Ovary (tissue), 10 donors: ENCODE measurements at places on chromosomes 6 and 20. TPM values are rescaled to one million over a fixed set of nuclear protein-coding genes. Genes with fewer than 3 reads are reported as not detected.

C6orf132 gene
- polyA plus RNA-seq: 0.34 TPM

ADGRF1 gene
- polyA plus RNA-seq: not detected

MUC22 gene
- not detected for polyA plus RNA-seq

MYCT1 gene
- polyA plus RNA-seq: 17.9 TPM

MCCD1 gene
- not detected for polyA plus RNA-seq

FLRT3 gene
- 13.0 TPM for polyA plus RNA-seq

HSD17B8 gene
- 9.4 TPM for polyA plus RNA-seq

EDN1 gene
- 2.0 TPM for polyA plus RNA-seq

GSTA3 gene
- 22.1 TPM for polyA plus RNA-seq

PTK6 gene
- polyA plus RNA-seq: 0.07 TPM

HFE gene
- 25.8 TPM for polyA plus RNA-seq

SOX18 gene
- polyA plus RNA-seq: 12.0 TPM

NKX2-2 gene
- polyA plus RNA-seq: not detected

SEMG1 gene
- not detected for polyA plus RNA-seq

NRSN1 gene
- polyA plus RNA-seq: 0.13 TPM

TRIM40 gene
- polyA plus RNA-seq: not detected

PNPLA1 gene
- 0.04 TPM for polyA plus RNA-seq

PSMF1 gene
- 81.5 TPM for polyA plus RNA-seq

YWHAB gene
- 252 TPM for polyA plus RNA-seq

SYTL3 gene
- polyA plus RNA-seq: 3.3 TPM

IRF4 gene
- 1.5 TPM for polyA plus RNA-seq

NKAIN2 gene
- polyA plus RNA-seq: 0.72 TPM

MYLK2 gene
- 0.20 TPM for polyA plus RNA-seq

DEFB124 gene
- not detected for polyA plus RNA-seq

TXLNB gene
- polyA plus RNA-seq: 6.4 TPM

WFDC5 gene
- polyA plus RNA-seq: not detected

LY6G5C gene
- 2.7 TPM for polyA plus RNA-seq

GSTA2 gene
- polyA plus RNA-seq: 0.54 TPM

DLK2 gene
- polyA plus RNA-seq: 0.33 TPM

PRDM1 gene
- 7.2 TPM for polyA plus RNA-seq

KCNQ5 gene
- 0.02 TPM for polyA plus RNA-seq

RIMS4 gene
- 3.0 TPM for polyA plus RNA-seq

PLG gene
- not detected for polyA plus RNA-seq

MMUT gene
- 21.5 TPM for polyA plus RNA-seq

SLC22A2 gene
- 0.20 TPM for polyA plus RNA-seq

SLC23A2 gene
- polyA plus RNA-seq: 36.1 TPM

MATN4 gene
- not detected for polyA plus RNA-seq

ZBTB46 gene
- polyA plus RNA-seq: 4.1 TPM

AKAP12 gene
- 67.2 TPM for polyA plus RNA-seq

SPATS1 gene
- polyA plus RNA-seq: not detected

ZNF391 gene
- 6.0 TPM for polyA plus RNA-seq

ELOVL4 gene
- 1.6 TPM for polyA plus RNA-seq

SEL1L2 gene
- 9.3 TPM for polyA plus RNA-seq

PRR18 gene
- not detected for polyA plus RNA-seq

FABP7 gene
- not detected for polyA plus RNA-seq

GCNT2 gene
- polyA plus RNA-seq: 3.4 TPM

STX7 gene
- 21.3 TPM for polyA plus RNA-seq

PRSS35 gene
- polyA plus RNA-seq: 11.3 TPM

BAK1 gene
- 12.2 TPM for polyA plus RNA-seq

PLN gene
- 22.7 TPM for polyA plus RNA-seq

TRAPPC3L gene
- polyA plus RNA-seq: 0.08 TPM

ABHD16B gene
- polyA plus RNA-seq: not detected

RNF39 gene
- 0.57 TPM for polyA plus RNA-seq

APOBEC2 gene
- polyA plus RNA-seq: 0.06 TPM

SLC22A7 gene
- not detected for polyA plus RNA-seq

KCNK16 gene
- not detected for polyA plus RNA-seq

REV3L gene
- polyA plus RNA-seq: 8.5 TPM
